ENCODE measurements at places on chromosomes 16 and 17.

DNA sequence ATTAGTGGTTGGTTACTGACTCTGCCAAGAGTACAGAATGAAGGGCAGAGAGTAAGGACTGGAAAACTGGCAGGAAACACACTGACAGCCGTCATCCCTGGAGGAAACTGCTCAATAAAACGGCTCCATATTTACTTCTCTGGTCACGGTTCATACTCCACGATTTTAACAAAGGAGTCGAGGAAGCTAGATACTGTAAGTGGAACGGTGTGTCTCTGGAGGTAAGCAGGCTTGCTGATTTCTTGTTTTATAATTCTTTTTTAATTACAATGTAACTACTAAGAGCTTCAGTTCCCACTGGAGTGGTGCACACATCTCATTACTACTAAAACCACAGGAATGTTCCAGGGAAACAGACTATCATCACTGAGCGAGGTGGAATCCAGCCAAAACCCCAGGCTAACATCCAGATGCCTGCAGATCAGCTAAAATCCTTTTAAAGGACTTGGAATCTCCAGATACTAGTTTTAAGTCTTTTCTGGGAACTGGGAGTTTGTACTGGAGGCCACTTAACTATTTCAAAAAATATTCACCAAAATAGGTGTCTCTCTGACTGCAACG lies 17.8 kb downstream of the SERPINF1 start:
- no peak for DNase-seq

DNA sequence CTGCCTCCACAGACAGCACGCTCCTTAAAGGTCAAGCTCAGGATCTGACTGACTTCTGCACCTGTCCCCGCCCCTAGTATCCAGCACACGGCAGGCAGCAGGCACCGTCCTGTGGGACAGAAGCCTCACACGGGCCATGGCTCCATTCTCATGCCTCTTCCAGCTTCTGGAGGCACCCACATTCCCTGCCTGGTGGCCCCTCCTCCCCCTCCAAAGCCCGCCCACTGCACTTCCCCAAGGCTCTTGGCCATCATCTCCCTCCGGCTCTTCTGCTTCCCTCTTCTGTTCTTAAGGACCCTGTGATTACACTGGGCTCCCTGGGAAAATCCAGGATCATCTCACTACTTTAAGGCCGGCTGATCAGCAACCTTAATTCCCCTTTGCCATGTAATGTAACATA lies 3.5 kb downstream of the CANT1 start:
- DNase-seq: no peak

DNA sequence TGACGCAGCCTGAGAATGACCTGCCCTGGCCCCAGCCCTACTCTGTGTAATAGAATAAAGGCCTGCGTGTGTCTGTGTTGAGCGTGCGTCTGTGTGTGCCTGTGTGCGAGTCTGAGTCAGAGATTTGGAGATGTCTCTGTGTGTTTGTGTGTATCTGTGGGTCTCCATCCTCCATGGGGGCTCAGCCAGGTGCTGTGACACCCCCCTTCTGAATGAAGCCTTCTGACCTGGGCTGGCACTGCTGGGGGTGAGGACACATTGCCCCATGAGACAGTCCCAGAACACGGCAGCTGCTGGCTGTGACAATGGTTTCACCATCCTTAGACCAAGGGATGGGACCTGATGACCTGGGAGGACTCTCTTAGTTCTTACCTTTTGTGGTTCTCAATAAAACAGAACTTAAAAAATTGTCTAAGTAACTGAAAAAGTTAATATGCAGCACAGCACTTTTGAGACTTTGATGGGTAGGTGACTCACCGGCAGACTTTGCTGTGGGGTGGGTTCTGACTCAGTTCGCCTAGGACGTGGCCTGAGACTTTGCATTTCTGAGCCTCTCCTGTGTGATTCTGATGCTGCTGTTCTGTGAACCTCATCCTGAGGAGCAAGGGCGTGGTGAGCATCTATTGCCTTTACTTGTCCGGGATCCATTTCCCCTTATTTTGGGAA lies 5.7 kb downstream of the LAT start:
- DNase-seq: no peak

DNA sequence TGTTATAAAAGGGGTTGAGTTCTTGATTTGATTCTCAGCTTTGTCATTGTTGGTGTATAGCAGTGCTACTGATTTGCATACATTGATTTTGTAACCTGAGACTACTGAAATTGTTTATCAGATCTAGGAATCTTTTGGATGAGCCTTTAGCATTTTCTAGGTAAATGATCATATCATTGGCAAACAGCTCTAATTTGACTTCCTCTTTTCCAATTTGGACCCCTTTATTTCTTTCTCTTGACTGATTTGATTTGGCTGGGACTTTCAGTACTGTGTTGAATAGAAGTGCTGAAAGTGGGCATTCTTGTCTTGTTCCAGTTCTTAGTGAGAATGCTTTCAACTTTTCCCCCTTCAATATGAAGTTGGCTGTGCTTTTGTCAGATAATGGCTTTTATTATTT lies 45.4 kb downstream of the ITGAM start:
- no peak for DNase-seq

DNA sequence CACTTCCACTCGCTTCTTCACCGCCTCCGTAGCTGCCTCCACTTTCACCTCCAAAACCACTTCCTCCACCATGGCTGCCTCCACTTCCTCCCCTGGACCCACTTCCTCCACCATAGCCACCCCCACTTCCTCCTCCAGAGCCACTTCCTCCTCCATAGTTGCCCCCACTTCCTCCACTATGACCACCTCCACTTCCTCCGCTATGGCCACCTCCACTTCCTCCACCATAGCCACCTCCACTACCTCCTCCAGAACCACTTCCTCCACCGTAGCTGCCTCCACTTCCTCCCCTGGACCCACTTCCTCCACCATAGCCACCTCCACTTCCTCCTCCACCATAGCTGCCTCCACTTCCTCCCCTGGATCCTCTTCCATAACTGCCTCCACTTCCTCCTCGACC lies 4.5 kb downstream of the KRT9 start:
- no peak for DNase-seq

GRCh38 chr16:88372522-88372921 lies 10.2 kb upstream of the ZNF469 start:
- no peak for DNase-seq

DNA sequence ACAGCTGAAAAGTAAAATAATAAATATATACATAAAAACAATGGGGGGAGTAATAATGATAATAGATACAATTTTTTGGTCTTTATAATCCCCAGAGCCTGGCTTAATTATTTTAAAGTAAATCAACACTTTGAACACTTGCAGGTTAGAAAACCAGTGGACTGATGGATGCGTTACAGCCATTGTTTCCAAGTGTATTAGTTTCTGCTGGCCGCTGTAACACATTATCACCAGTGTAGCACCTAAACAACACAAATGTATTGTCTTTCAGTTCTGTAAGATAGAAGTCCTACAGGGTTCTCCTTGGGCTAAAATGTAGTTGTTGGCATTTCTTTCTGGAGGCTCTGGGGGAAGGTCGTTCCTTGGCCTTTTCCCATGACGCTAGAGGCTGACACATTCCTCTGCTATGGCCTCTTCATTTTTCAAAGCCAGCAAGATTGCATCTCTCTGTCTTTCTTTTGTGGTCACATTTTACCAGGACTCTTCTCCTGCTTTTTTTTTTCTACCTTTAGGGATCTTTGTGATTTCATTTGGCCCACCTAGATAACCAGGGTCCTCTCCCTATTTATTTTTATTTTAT lies 116.8 kb downstream of the WWOX start:
- DNase-seq: no peak

- no peak for DNase-seq
Measured at GRCh38 chr17:67375716-67376115, 1.4 kb upstream of the PITPNC1 start.

GRCh38 chr16:56109205-56109604 lies 82.1 kb upstream of the GNAO1 start:
- no peak for DNase-seq

DNA sequence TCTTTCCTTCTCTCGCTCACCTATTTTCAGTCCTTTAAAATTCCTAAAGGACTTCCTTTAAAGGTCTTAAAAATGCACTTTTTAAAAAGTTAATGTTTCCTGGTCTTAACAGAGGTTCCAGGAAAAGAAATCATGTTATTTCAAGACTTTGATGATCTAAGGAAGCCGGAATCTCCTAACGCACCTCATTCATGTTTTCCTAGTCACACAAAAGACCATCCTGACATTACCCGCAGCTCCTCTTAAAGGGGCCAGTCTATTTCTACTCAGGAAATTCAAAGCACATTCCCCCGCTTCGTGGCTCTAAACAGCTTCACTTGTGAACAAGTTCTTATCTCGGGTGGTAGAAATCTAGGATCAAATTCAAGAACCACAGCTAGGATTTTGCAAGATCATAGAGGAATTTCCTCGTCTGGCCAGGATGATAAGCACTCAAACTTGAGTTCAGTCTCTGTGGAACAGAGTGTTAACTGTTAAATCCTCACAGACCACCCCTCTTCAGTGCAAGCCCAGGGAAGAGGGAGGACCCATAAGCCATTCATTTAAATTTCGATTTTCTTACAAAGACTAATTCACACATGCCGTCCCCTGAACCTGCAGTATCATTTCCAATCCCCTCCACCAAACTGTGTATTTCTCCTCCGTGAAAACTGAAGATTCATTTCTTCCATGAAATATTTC lies 137.1 kb upstream of the AXIN2 start:
- no peak for DNase-seq

GRCh38 chr17:44807817-44808155 lies 22.3 kb downstream of the GJC1 start:
- no peak for DNase-seq

- no peak for DNase-seq
Measured at GRCh38 chr17:63181856-63182255, 215.8 kb downstream of the TANC2 start.

GRCh38 chr16:30951750-30952149 lies 2.9 kb downstream of the ORAI3 start:
- DNase-seq: no peak

DNA sequence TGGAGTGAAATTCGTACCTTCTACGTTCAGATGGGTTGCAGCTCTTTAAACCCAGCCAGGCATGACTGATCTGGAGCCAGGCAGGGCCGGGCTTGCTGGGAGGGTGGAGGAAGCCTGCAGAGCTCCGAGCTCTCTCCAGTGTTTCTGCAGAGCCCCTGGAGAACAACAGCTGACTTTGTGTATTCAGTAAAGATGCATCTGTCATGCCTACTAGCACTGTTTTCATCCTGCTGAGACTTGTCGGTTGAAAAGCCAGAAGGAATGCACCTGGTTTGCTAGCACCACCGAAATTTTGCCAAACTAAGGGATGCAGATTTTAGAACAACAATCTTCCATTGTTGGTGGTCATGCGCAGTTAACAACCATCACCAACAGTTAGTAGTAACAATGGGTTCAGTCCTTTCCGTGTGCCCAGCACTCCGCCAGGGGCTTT lies 22.4 kb upstream of the SCNN1B start:
- no peak for DNase-seq

GRCh38 chr17:32627239-32627996 lies 140.6 kb downstream of the CDK5R1 start:
- DNase-seq: no peak

GRCh38 chr16:70746040-70746707 lies 54.8 kb downstream of the VAC14 start:
- DNase-seq: no peak

- DNase-seq: no peak
Measured at GRCh38 chr16:51919736-51920135, 627.2 kb downstream of the TOX3 start.

- DNase-seq: no peak
Measured at GRCh38 chr16:79767421-79768275, 167.1 kb upstream of the MAF start.

Data from GM18507 (cell line).